Skin of body (tissue), 3 donors: ENCODE measurements at places on chromosomes 16 and 17.
A peak's percentile ranks its signal among the peaks of the same experiment; 100 is the strongest.

- DNase-seq: no peak
Observed at GRCh38 chr16:48978501-48978900, 303.1 kb downstream of the CBLN1 start.

DNA sequence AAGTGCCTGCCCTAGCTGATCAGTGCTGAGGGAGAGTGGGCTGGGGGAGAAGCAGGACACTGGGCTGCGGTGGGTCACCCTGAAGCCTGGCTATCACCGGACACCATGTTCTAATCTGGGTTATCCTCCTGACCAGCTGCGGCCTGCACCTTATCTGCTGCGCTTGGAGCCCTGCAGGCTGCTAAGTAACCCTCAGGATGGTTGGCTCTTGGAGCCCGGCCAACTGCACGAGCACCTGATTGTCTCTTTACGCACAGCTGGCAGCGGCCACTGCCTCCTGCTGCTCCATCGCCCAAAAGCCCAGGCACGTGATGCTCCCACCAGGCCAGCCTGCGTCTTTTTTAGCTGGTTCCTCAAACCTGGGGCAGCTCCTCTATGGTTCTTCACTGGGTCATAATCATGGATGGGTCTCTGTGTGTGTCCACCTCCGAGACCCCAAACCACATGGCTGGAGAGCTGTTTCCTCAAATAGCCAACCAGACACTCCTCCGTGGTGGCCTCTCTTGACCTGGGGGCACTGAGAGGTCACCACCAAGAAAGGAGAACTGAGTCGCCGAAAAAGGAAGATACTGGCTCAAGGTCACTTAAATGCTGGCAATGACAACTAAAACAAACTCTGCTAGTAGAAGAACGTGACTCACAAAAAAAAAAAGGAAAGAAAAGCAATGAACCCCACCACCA, 21.7 kb downstream of the SPHK1 start:
- no peak for DNase-seq

GRCh38 chr17:1203111-1203966, 23.6 kb upstream of the ABR start:
- DNase-seq: no peak

- DNase-seq: no peak
Observed at GRCh38 chr17:4109449-4109848, 33.4 kb downstream of the ZZEF1 start.

DNA sequence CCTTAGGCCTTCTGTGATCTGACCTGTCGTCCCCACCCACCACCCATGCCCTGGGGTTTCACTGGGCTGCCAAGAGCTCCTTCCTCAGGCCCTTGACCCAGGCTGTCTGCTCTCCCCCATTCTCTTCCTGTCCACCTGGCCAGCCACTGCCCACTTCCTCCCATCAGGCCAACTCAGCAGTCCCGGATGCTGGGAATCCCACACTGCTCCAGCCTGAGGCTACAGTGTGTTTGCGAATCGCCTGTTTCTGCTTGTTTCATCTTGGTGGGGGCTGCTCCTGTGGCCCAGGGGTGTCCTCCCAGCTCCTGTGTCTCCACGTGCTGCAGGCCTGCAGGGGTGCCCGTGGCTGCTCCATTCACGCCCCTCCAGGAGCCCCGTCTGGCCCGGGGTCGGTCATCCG, 839 bp upstream of the METRN start:
- DNase-seq: no peak

DNA sequence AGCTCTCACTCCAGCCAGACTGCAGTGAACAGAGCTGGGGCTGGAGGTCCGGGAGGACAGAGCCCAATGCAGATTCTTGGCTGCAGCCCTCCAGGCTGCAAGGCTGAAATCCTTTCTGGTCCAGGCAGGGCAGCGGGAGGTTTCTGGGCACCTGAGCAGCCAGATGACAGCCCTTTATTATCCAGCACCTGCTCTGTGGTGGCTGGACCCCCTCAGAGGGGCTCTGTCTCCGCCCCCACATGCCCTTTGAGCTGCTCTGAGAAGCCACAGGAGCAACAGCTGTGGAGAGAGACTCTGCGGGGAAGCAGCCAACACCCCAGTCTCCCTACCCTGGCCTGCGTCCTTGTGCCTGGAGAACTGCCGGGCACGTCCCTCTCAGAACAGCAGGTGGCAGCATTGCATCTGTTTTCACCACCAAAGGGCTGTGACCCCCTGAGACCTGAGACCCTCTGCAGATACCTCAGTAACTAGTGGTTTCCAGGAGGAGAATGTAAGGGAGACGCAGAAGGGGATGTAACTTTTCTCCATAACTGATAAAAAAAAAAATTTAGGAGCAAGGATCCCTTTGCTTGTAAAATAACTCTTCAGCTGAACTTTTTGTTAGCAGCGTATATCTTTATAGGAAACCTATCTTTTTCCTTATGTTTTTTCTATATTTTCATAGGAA, 3.7 kb upstream of the CNP start:
- DNase-seq: peak; percentile 36

- no peak for DNase-seq
Observed at GRCh38 chr16:84562174-84562815, 55.6 kb downstream of the COTL1 start.

DNA sequence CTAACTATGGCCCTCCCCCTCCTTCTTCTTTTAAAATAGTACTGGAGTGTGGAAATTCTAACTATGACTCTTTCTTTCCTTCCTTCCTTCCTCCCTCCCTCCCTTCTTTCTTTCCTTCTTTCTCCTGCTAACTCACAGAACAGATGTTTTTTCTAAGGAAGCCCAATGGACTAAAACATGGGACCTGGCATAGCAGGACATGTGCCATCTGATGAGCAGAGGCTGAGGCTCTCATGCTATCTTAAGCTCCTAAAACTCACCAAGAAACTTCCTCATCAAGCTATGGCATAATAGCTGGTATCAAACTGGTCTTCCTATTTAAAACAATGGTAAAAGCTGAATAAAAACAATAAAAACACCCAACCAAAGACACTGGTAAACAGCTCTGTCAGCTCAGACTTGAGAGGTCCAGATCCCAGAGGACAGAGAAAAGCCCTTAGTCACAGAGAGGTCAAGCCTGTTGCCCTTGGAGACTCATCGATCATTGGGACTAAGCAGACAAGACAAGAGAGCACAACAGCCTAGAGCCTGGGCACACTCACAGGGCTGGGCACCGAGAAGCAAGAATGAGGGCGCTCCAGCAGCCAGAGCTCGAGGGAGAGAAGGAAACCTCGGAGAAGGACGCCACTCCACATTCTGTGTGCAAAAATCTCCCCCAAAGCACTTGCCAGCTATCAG, 27.6 kb downstream of the SLC38A10 start:
- DNase-seq: no peak

DNA sequence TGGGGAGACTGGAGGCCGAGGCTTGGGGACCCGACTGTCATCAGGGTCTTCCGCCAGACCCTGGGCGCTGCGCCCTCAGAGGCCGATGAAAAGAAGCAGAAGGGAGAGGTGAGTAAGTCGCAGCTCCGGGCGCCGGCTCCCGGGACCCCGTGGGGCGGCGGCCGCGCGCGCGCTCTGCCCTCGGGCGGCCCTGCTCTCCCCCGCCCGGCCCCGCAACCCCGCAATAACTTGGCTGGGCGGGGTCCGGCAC, 392 bp upstream of the ABHD15 start:
- no peak for DNase-seq

GRCh38 chr16:50369133-50369804, 481 bp upstream of the BRD7 start:
- DNase-seq: no peak

GRCh38 chr17:68446626-68447041, 10.7 kb downstream of the WIPI1 start:
- no peak for DNase-seq

DNA sequence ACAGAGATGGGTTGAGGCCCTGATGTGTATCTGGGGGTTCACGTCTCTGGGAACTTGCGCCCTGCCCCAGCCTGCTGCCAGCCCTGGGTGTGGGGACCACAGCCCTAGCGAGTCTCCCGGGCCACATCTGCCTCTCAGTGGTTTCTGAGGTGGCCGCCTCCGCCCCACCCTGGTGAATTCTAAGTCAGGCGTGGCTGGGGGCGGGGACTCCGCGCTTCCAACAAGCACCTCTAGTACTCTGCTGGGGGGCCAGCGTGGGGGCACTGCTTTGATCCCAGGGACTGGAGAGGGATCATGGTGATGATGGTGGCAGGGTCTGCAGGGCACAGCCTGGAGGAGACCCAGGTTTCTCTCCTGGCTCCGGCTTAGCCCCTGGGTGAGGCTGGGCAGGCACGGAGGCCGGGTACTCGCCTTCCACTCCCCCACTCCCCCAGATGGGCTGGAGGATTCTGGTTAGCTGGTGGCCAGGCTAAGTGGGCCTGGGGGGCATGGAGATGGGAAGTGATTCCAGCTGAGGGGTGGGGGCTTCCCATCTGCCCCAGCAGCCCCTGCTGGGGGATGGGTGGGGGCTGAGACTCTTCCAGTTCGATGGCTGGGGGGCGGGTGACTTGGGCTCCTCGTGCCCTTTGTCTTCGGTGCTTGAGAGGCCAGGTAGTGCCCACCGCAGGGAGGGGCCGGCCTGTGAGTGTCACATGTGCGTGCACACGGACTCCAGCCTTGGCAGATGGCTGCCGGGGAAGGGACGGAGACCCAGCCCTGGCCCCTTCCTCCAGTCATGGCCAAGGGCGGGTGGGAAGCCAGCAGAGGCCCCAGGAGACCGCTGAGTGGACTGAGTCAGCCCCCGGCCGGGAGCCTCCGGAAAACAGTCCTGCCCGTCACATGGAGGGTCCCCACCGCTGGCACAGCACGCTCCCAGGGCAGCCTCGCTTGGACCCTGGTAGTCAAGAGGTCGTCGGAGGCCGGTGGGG, 3.9 kb downstream of the GLIS2 start:
- DNase-seq: no peak

- DNase-seq: no peak
Observed at GRCh38 chr17:53633856-53634255, 188.9 kb upstream of the KIF2B start.

- DNase-seq: peak; percentile 44
Observed at GRCh38 chr17:44865231-44865660, 17.6 kb downstream of the HIGD1B start.

GRCh38 chr16:30894540-30895368, 877 bp upstream of the BCL7C start:
- DNase-seq: no peak

DNA sequence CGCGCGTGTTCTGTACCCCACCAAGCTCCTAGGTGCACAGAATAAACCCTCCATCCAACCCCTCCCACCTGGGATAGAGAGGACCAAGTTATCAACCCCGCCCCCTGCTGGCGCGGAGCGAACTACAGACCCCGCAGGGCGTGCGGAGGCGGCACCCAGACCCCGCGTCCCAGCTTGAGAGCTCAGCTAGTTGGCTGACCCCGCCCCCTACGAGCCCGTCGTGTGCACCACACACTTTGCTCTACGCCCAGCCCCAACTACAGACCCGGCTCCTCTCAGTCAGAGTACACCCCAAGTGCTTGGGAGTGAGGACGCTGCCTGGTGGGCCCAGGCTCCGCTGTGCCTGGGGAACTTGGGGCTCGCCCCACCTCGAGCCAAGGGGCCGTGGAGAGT, 1.5 kb downstream of the GRIN2A start:
- DNase-seq: no peak

- DNase-seq: no peak
Observed at GRCh38 chr17:50783905-50784304, 16.6 kb upstream of the ANKRD40CL start.

DNA sequence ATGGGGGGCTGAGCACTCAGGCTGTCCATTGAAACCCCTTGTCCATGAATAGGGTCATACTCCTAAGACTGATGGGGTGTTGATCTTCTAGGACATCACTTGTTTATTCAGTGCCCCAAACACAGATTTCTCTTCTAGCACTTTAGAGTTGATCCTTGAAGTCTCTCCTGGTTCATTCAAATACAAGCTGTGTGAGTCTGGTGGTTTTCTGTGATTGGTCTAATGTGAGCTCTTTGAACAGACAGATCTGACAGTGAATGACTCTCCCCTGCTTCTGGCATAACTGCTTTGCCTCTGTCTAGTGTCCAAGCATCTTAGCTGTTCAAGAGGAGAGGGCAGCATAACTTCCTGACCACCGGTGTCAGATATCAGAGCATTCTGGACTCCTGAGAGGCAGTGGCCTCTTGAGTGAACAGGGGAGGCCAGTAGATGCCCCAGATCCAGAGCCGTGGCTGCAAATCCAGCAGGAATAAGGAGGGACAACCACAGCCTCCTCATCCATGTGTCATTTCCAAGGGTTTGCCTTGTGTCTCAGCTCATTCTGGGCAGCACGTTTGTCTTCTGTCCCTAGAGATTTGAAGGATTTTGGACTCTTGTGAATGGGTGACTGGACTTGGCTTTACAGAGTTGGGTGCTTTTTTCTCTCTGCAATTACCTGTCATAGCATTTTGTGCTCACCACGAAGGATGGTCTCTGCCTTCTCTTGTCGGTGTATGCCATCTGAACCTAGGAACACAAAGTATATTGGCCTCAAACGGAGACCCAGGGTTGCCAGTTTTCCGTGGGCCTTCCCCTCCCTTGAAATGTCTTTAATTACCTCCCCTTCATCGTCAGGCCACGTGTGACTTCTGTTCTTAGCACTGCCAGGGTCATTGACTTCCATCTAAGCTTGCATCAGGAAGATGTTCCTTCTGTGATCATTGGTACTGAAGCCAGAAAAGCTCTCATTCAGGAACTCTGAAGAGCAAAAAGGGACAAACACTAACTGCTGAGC, 13.9 kb upstream of the CLEC18C start:
- no peak for DNase-seq

- no peak for DNase-seq
Observed at GRCh38 chr16:10931977-10932632, 10.2 kb downstream of the DEXI start.
